ENCODE measurements at places on chromosomes 12 and 14.

DNA sequence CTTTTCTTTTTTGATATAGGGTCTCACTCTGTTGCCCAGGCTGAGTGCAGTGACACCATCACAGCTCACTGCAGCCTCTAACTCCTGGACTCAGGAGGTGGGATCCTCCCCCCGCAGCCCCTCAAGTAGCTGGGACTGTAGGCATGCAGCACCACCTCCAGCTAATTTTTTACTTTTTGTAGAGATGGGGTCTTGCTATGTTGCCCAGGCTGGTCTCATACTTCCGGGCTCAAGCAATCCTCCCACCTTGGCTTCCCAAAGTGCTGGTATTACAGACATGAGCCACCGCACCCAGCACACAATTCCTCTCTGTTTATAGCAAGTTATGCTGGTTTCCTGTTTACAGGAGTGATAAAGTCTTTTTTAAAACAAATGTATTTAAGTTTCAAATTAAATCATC is 39.5 kb upstream of the HIF1A start:
- no peak for DNase-seq

- DNase-seq = no peak
Observed at GRCh38 chr12:57781244-57781643, 1.3 kb upstream of the TSFM start.

DNA sequence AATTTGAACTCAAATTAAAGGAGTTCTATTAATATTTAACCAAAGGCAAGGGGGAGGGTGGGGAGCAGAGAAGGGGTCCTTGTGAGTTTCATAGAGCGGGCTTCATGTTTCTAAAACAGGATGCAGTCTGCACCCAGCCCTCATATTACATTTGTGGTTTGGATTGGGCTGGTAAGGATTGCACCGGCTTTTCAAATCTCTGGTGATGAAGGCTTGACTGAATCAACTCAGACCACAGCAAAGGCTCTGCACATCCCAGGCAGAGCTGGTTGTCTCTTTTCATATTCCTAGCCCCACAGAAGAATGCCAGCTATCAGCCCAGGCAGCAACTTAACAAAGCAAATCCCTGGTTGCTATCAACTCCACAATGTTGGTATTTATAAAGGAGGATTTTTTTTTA is 1221.4 kb downstream of the VRK1 start:
- no peak for DNase-seq

DNA sequence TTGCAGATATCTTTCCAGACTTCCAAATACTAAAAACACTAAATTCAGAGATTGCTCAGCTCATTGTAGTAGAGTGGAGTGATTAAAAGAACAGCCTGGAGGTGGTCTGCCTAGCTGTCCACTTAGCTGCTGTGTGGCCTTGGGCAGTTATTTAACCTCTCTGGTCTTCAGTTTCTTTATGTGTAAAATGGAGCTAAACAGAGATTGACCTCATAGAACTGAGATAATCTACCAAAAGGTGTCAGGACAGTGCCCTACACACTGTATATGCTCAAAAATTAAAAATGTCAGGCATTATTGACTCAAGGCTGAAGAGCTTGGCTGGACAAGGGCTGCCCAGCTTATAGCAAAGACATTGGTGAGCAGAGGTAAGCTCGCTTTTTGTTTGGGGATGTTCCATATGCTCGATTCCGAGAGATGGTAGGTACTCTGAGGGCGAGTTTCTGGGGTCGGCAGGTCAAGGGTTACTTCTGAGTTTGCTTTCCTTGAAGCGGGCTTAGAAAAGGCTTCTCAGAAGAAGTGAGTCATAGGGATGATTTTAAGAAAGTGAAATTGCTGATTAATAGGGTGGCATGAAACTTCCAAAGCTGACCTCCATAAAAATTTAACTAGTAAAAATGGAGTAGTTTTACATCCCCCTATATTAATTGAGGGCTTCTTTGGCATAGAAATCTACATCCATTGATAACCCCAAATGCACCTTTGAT is 107.5 kb downstream of the GPATCH2L start:
- no peak for DNase-seq

DNA sequence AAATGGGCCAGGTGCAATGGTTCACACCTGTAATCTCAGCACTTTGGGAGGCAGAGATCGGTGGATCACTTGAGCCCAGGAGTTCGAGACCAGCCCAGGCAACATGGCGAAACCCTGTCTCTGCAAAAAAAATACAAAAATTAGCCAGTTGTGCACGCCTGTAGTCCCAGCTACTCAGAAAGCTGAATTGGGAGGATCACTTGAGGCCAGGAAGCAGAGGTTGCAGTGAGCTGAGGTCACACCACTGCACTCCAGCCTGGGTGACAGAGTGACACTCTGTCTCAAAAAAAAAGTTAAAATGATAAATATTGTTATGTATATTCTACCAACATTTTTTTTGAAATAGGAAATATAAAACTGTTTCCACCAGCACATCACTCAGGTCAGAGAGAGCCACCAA is 64.9 kb downstream of the NDUFA12 start:
- DNase-seq = no peak

DNA sequence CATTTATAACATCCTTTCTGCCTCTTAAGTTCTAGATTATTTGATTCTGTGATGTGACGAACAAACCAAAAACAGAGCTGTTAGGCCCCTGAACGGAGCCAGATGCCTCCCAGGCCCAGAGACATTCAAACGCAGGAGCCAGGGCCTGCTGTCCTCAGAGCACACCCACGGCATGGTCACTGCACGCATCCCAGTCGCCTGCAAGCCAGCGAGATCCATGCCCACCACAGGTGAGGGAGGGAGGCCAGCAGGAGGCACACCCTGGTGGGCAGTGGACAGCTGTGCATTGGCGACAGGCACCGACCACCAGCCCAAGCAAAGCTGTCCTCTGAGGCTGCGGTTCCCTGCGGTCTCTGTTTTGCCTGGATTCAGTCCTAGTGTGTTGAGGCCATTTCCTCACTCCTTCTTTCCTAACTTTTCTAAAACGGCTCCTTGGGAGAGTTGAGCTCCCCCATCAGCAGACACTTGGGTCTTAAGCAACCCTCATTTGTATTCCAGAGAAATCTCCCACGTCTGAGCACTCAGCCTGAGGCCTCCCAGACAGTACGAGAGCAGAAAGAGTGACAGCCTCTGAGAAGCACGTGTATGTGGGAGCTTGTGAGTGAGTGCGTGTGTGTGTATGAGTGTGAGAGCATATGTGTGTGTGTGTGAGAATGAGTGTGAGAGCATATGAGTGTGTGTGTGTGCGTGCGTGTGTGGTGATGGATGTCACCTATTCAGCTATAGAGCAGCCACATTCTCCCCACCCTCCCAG is 81.2 kb downstream of the CHGA start:
- no peak for DNase-seq

GRCh38 chr12:24852420-24852819 is 96.5 kb downstream of the BCAT1 start:
- peak; percentile 24 for DNase-seq

DNA sequence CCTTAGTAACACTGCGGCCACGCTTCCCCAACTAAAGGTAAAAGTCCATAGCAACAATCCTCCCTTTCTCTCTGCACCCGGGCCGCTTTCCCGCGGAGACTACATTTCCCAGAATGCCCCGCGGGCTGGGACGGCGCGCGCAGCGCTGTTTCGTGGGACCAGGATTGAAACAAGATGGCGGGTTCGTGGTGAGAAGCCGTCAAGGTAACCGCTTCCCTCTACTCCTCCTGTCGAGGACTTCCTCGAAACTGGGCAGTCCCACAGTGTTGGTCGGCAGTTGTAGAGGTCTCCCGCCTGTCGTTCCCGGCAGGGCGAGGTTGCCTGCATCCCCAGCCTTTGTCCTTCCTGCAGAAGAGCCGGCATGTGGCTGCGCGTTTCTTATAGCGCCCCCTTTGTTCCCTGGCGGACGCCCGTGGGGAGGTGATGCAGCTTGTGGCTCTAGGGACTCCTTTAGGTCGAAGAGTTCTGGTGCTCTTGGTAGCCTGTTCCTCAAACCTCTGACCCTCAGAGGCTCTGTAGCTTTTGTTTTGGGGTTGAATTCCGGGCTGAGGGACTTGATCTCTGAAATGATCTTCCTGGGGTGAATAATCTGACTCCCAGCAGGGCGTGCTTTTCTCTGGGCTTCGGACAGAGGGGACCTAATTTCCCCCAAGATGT is at the start of gene MRPL42:
TSS of gene MRPL42 (plus strand) at position 164 of the 657 bp plus-strand sequence. CDS start 1,772 bp downstream, outside the sequence.
- DNase-seq = peak; percentile 91

DNA sequence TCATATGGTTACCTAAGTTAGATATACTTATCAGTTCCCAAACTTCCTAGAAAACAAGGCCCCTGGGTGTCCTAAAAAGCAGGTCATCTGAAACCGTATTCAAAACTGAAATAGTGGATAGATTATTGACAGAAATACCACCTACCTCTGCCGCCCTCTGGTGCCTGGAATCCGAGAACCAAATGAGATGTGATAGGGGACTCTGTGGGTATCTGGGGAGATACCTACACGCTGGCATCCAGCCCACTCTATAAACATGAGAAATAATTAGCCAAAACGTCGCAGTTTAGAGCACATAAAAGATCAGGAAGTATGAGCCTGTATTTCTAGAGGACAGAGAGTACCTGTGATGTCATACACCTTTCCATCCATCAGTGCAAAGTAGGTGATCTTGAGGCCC is 4.4 kb downstream of the ORMDL2 start:
- no peak for DNase-seq

DNA sequence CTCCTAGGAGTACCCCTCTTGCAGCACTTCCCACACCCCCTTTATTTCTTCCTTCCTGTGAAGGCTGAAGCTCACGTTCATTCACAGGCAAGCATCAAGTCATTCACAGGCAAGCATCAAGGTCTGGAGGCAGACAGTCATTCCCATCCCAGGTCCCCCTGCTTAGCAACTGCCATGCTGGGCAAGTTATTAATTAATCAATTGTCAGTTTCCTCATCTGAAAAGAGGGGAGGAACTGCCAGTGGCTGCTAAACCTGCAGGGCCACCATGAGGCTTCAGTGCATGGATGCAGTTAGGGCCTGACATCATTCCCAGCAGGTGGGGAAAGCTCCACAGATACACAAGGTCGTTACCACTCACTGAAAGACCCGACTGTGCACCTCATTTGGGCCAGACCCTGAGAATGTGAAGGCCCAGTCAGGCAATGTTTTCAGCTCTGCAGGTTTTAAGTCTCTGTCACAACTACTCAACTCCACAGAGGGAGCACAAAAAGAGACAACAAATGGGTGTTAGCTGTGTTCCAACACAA is 85.0 kb upstream of the GPR68 start:
- no peak for DNase-seq

GRCh38 chr12:40632933-40633332 is 59.3 kb upstream of the CNTN1 start:
- DNase-seq = no peak
